ENCODE measurements at places on chromosomes 7 and 10.
A peak's percentile ranks its signal among the peaks of the same experiment; 100 is the strongest.

GRCh38 chr7:115110523-115110922 is 188.6 kb downstream of the MDFIC start:
- DNase-seq: no peak

DNA sequence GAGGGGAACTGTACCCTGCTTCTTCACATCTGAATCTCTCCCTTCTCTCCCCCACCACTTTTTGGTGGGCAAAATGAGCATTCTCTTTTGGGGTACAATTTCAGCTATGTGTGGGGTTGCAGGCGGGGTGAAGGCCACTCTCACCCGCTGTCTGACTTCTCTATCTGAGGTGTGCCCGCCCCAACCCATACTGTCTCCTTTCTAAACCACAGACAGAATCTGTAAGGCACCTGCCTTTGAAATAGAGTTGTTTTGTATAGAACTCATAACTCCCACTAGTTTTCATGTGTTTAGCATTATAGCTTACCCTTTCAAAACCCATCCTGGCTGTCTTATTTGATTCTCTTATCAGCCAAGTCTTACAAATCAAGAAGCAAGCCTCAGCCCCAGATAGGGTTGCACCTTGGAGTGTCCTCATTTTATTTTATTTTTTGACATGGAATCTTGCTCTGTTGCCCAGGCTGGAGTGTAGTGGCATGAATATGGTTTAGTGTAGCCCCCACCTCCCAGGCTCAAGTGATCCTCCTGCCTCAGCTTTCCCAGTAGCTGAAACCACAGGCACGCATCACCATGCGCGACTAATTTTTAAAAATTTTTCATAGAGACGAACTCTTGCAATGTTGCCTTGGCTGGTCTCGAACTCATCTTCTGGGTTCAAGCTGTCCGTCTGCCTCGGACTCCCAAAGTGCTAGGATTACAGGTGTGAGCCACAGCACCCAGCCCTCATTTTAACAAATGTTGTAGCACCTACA is 11.9 kb downstream of the TSPAN14 start:
- no peak for DNase-seq

GRCh38 chr7:155277385-155277994 is 20.2 kb upstream of the INSIG1 start:
- DNase-seq: no peak

- no peak for DNase-seq
These were observed 49.4 kb upstream of the RET start for GRCh38 chr10:43027331-43027955.

- no peak for DNase-seq
These were observed 87.6 kb upstream of the AFAP1L2 start for GRCh38 chr10:114491933-114492332.

DNA sequence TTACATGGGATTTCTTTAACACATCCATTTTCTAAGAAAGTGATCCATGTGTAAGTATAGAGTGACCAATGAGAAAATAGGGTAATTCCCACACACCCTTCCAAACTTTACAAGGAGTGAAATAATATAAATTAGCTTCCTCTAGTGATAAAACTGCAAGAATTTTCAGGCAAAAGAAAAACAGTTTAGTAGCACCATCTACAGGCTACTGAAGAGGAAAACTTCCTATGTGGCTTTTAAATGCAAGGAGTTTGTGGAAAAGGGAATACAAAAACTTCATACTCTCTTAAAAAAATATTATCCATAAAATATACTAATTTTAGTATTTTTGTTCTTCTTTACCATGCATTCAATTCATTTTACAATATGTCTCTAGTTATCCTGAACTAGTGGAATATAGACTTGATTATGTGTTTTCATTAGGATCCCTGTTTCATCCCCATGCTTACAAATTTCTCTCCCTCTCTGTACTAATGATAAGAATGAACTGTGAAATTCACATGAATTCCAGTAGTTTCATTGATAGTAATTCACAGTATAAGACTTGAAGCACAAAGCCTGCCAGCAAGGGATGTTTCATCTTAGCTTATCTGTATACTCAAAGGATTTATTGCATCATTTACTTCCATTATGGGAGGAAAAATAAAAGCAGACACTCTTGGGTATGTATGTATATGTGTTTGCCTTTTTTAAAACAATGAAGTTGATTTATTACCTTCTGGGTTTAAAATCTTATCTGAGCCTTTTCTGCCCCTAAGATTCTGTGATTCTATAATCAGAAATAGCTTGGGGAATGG is 442.9 kb downstream of the AUTS2 start:
- DNase-seq: no peak

- DNase-seq: no peak
These were observed 506.1 kb upstream of the FZD8 start for GRCh38 chr10:36148207-36148606.

DNA sequence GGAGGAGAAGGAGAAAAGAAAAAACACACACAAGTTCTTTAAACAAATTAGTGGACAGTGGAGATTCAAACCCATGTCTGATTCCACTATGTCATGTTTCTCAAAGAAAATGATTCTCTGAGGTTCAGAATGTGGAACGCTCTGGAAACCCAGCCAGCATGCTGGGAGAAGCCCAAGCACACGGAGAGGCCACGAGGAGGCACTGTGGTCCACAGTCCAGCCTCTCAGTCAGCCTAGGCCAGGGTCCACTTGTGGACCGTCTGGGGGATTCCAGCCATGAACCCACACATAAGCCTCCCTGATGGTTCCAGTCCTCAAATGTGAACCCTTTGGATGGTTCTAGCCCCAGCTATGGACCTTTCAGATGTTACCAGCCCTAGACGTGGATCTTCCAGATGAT is 73.4 kb downstream of the CAV1 start:
- DNase-seq: peak; percentile 37

DNA sequence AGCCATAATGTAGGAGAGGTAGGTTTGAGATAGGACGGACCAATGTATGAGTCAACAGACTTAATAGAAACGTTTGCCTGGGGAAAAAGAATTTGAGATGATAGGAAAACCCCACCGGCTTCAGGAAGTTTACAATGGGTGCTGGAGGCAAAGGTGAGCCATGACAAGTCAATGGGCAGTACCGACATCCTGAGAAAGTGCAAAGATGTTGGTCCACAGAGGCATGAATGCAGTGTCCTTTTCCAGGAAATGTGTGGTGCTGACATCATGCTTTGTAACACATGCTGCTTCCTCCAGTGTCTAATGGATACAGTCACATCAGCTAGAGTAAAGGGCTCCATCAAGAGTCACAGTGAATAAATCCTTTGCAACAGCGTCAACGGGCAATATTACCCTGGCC is 533.6 kb downstream of the INHBA start:
- no peak for DNase-seq

DNA sequence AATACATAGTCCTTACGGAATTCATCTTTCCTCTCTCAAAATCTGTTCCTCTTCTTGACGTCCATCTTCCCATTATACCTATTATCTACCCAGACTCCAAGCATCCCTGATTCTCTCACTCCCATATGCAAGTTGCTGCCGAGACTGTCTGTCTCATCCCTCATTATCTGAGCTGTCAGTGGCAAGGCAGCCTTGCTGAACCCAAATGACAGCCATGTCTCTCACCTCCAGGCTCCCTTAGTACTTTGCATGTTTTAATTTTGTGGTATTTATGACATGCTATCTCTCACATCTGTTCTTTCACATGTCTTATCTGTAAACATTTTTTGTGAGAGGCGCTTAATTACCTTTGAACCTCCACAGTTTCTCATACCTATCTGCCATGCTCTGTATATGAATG is 54.4 kb upstream of the IFRD1 start:
- DNase-seq: no peak

- DNase-seq: no peak
These were observed 8.6 kb downstream of the PRKG1 start for GRCh38 chr10:51082857-51083256.

DNA sequence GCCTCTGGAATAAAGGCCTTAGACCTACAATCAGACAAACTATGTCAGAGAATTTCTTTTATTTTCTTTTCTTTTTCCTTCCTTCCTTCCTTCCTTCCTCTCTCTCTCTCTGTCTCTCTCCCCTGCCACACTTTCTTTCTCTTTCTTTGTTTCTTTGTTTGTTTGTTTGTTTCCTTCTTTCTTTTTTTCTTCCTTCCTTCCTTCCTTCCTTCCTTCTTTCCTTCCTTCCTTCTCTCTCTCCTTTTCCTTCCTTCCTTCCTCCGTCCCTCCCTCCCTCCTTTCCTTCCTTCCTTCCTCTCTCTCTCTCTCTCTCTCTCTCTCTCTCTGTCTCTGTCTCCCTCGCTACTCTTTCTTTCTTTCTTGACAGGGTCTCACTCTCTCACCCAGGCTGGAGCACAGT is 242.6 kb downstream of the GATA3 start:
- DNase-seq: no peak

- DNase-seq: no peak
These were observed 7.0 kb upstream of the ACTR3C start for GRCh38 chr7:150330211-150330885.

- no peak for DNase-seq
These were observed 7.3 kb downstream of the PLXNA4 start for GRCh38 chr7:132568962-132569361.

- no peak for DNase-seq
These were observed 28.6 kb upstream of the PROSER2 start for GRCh38 chr10:11794566-11794965.

DNA sequence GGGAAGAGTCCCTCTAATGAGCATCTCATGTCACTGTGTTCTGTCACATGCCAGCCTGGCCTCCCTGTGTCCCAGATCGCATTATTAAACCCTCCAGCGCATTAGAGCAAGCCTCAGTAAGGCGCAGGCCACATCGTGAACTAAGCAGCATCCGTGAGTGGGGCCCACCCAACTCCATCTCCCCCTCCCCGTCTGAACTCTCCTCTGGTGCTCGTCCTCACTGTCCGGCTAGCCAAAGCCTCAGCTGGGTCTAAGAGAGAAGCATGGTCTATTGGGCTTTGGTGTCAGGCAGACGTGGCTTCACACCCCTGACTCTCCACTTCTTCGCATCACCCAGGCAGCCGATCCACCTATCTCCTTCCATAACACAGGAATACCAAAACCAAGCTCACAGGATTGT is 164.7 kb upstream of the LANCL2 start:
- no peak for DNase-seq

- no peak for DNase-seq
These were observed 44.0 kb downstream of the GSDME start for GRCh38 chr7:24713039-24713793.

- no peak for DNase-seq
These were observed 37.8 kb downstream of the STEAP4 start for GRCh38 chr7:88268858-88269257.

DNA sequence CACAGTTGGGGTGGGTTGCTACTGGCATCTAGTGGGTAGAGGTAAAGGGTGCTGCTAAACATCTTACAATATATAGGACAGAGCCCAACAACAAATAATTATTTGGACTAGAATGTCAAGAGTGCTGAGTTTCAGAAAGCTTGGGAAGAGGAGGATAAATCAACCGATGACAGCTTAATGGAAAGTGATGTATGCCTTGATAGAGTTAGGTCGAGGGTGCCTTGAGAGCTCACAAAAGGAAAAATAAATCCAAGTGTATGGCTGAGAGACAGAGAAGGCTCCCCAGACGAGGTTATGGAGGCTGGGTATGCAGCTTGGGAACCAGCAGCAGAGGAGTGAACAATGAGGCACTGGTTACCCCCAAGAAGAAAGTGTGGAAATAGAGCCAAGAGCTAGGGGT is 211.1 kb downstream of the HDAC9 start:
- DNase-seq: no peak

GRCh38 chr10:31590023-31590800 is 271.2 kb downstream of the ZEB1 start:
- DNase-seq: no peak

DNA sequence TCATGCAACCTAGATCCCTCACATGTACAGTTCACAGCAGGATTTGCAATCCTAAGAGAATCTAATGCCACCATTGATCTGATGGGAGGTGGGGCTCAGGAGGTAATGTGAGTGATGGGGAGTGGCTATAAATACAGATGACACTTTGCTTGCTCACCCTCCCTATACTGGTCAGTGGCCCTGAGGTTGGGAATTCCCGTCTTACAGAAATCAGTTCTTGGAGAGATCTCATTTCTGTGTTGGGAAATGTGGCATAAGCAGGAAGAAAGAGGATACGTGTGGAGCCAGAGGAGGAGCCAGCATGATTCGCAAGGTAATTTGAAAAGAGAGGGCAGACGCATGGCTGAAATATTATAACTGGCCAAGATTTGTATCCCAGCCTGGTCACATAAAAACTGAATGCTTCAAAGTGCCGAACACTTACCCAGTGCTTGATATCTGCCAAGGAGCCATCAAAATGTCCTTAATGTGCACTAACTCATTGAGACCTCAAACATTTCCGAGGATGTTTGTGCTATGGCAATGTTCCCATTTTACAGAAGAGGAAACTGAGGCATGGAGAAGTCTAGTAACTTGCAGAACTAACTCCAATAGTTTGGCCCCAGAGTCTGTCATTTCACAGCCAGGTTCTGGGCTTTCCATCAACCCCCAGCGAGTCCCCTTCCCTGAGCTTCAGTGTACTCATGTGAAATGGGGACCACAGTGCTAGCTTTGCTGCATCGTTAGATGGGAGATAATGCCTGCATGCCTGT is 5.5 kb upstream of the IKZF1 start:
- DNase-seq: no peak

GRCh38 chr7:15684871-15685270 is 1.6 kb downstream of the MEOX2 start:
- no peak for DNase-seq

DNA sequence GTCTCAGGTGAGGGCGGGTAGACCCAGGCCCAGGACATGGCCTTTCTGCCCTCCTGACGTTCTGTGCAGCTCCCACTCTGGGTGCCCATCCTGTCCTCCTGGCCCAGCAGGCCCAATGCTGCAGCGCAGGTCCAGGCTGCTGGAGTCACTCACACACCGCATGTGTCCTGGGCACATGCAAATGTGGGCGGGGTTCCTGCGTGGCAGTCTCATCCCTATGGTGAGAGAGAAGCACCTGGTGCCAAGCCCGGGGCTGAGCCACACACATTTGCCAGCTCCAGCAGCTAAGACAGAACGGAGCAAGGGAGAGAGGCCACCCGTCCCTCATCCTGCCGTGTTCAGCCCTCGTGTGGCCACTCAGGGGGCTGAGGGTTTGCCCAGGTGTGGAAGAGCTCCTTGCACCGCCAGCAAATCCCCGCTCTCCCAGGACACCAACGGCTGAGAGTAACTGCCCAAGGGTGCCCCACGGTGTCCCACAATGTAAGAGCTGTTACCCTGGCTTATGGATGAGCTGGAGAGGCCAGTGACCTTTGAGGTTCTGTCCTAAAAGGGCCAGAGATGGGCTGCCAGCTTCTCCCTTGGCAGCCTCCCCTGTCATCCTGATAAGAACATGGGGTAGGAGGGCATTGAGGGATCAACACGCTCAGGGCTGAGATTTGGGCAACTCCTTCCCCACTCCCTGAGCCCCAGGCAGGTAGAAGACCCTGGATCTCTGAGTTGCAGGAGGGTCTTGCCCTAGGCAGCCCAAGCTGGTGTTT is 4.4 kb downstream of the FUOM start:
- DNase-seq: no peak

All from NCI-H1930 (cell line).